ENCODE measurements at places on chromosomes 11 and 22.

GRCh38 chr11:71962428-71963038 is 33.7 kb downstream of the RNF121 start:
- no peak for DNase-seq

DNA sequence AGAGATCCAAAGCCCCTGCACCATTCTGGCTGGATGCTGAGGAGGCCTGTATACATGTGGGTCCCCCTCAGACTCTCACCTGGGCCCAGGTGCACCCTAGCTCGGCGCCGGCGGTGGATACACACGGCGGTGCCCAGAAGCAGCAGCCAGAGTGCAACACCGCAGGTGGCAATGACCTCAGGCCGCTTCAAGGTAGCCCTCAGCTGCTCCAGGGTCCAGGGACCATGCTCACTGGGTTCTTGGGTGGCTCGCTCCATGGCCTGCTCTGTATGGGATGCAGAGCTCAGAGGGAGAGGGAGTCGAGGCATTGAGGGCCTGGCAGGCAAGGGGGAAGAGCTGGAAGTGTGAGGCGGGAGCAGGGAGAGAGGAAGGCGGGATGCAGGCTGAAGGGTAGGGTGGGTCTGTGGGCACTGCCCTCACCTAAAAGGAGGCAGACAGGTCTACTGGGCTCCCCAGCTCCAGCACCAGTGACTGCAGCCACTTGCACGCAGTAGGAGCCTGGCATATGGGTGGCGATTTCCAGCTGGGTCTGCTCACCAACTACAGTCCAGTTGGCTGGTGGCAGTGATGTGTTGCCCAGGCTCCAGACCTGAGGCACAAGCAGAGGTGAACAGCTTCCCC is 3.8 kb downstream of the ROBO4 start:
- no peak for DNase-seq

DNA sequence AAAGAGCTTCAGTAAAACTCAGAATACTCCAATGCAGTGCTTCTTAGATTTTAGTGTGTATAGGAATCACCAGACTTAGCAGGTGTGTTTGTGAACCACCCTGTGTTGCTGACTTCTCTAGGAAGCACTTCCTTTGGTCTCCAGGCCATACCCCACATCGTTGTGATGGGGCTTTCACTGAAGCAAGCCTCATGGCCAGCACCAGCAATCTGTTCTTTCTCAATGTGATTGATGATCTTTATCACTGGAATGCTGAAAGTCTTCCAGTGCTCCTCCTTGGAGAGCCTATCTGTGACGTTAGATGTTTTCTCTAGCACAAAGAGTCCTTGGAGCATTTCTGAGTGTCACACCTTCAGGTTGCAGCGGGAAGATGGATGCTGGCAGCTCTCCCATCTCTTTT is 280.5 kb downstream of the DDX10 start:
- DNase-seq = no peak

GRCh38 chr11:12200991-12201985 is 90.9 kb downstream of the MICAL2 start:
- DNase-seq = no peak

- no peak for DNase-seq
These were observed 64.8 kb downstream of the RAB30 start for GRCh38 chr11:83006877-83007330.

- no peak for DNase-seq
These were observed 4.2 kb downstream of the CLDN5 start for GRCh38 chr22:19520007-19520406.

DNA sequence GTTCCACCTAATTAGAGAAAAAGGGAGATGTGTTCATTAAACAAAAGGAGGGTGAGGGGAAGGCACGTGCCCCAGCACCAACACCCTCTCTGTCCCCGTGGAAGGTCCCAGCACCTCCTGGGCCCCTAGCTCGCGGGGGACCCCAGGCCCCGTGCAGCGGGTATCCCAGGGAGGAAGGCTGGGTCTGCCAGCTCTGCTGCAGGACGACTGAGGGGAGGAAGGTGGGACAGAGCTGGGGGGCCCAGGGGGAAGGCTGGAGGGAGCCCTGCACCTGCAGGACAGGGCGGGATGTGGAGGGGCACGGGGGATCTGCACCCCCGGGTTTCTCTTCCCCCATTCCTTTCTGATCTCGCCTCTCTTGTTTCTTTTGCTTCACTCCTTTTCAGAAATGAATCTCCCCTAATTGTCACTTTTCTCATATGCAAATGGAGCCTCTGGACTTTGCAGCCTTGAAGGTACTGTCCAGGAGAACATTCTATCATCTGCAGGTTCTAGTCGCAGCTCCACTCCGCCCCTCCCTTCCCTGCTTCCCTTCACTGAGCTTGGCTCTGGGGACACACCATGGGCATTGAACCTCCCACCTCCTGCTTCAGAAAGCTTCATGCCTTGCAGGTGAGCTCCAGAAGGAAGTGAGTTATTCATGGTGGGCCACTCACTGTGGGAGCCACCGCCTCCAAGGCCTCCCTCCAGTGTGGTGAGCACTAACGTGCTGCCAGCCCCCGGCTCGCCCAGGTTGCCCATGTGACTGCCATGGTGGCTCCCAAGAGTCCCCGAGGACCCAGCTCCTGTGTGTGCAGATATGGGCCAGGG is 111.0 kb downstream of the ST3GAL4 start:
- DNase-seq = no peak

DNA sequence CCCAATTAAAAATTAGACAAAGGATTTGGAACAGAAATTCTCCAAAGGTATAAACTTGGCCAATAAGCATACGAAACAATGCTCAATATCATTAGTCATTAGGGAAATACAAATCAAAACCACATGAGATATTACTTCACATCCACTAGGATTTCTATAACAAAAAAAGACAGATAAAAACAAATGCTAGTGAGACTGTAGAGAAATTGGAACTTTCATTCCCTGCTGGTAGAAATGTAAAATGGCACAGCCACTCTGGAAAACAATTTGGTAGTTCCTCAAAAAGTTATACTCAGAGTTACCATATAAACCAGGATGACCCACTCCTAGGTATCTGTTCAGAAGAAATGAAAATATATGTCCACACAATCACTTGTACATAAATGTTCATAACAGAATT is 71.6 kb downstream of the RPL27A start:
- DNase-seq = no peak
